ENCODE measurements at places on chromosomes 3 and 15.

DNA sequence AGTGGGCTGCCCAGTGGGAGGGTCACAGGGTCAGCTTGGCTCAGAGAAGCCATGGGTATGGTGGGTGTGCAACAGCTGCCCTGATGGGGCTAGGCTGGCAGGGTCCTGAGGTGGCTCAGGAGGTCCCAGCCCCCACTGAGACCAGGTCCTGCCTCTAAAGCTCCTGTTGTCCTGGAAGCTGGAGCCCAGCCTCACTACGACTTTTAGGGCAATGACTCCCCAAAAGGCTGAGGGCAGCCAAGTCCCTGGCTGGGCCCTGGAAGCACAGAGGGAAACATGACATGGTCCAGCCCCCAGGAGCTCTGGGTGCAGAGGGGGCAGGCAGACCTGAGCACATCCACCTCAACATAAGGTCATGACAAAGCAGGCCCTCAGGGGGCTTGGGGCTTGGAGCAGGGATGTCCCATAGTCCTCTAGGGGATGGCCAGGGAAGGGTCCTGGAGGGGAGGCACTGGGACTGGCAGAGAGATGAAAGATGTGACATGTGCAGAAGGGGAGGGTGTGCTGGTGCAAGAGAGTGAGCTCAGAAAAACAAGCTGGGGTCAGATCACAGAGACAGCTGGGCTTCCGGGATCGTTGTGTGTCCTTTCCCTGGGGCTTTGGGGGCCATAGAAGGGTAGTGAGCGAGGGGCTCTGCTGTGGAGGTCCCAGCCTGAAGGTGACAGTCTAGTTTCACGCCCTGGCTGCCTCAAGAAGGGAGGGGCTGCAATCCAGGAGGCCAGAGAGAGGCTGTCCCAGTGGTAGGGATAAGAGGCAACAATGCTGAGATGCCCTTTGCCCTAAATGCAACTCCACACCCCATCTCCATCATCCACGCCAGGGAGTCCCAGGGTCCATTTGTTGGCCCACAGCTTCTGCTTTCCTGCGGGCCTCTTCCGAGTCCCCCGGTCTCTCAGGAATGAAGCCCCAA, 639 bp upstream of the ITIH3 start:
- no peak for DNase-seq

GRCh38 chr15:90004671-90005070, 3.5 kb downstream of the ZNF710 start:
- DNase-seq: no peak

GRCh38 chr15:69748131-69748530, 295.5 kb downstream of the RPLP1 start:
- no peak for DNase-seq

DNA sequence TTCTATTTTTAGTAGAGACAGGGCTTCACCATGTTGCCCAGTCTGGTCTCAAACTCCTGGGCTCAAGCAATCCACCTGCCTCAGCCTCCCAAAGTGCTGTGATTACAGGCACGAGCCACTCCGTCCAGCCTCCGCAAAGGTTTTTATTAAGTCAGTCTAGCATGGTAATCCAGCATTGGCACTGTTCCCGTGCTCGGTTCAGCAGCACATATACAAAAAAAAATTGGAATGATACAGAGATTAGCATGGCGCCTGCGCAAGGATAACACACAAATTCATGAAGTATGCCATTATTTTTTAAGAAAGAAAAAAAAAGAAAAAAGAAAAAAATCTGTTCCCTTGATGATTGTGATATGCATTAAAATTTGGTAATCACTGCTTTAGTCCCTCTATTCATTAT, 8.5 kb downstream of the CKMT1A start:
- DNase-seq: no peak

DNA sequence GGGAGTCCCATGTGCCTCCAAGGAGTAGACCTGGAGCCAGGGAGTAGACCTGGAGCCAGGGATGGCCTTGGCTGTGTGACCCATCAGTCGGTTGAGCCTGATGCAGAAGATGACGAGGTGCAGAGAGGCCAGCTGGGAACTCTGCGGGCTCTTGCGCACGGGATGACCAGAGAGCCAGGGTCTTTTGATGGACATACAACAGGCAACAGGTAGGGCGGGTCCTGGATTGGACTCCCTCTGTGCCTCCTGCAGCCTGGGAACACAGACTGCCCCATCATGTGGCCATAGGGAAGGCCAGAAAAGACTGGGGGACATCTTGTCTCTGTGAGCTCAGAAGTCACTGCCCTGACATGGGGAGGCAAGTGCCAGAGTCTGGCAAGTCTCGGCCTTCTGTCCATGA, 67.5 kb upstream of the RPL32 start:
- no peak for DNase-seq

- no peak for DNase-seq
These were observed 73.1 kb upstream of the TTC14 start for GRCh38 chr3:180528843-180529242.

DNA sequence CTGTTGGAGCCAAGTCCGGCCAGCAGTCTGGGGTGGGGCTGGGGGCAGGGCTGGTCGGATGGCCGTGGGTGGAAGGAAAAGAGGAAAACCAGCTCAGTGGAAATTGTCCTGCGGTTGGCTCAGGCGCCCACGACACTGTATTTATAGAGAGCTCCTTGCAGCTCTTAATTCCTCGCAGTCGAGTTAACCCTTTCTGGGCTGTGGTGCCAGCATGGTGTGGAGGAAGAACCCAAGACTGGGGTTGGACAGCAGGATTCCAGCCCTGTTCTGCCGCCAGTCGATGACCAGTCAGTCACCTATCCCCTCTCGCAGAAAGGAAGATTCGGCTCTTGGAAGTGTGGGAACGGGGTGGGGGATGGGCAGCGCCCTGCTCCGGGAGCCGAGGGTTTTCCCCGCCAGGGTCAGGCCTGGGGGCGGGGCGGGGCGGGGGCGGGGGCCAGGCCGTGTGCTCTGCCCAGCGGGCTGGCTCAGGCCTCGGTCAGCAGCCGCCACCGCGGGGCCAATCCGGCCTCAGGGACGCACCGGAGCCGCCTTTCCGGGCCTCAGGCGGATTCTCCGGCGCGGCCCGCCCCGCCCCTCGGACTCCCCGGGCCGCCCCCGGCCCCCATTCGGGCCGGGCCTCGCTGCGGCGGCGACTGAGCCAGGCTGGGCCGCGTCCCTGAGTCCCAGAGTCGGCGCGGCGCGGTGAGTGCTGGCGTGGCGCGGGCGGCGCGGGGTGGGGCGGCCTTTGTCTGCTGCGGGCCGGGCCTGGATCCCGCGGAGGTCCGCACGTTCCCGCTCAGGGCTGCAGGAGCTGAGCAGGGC, at the start of gene CD276:
TSS of gene CD276 (plus strand) at position 607 of the 804 bp plus-strand sequence. CDS start 15,257 bp downstream, outside the sequence.
- DNase-seq: no peak

DNA sequence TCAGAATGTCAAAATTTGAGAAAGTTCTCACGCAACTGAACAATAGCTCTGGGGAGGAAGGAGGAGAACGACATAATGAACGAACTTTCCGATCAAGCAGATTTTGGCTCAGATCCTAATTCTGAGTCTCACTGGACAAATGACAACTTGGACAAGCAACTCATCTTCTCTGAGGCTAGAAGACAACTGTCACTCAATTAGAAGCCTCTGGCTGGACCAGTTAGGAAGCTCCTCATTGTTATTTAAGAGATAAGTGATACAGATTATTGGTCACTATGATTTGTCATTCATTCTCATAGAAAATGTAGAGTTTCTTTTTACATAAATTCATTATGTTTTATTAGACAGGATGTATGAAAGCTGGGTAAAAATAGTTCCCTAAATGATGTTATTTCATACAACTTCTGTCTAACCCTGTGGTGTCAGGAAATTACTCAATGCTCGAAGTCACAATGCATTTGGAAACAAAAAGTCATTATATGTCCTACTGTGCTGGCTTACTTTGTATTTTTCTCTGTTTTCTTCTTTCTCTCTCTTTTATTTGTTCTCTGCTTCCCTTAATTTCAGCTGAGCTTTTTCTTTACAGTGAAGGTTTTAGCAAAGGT, 11.0 kb upstream of the C3orf49 start:
- no peak for DNase-seq

GRCh38 chr3:81938681-81939080, 177.2 kb upstream of the GBE1 start:
- DNase-seq: no peak

DNA sequence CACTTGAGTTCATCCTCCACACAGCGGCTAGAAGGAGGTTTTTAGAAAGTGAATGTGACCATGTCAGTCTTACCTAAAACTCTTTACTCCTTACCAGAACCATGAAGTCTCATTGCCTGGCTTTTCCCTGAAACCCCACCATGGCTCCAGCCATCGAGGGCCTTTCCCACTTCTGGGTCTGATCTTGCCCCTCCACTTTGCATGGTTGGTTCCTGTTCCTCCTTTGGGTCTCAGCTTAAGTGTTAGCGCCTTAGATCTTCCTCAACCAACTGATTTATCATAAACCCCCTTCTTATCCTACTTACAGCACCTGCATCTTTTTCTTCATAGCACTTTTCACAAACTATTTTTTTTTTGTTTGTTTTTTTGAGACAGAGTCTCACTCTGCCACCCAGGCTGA, 45.9 kb upstream of the ULK4 start:
- DNase-seq: no peak

DNA sequence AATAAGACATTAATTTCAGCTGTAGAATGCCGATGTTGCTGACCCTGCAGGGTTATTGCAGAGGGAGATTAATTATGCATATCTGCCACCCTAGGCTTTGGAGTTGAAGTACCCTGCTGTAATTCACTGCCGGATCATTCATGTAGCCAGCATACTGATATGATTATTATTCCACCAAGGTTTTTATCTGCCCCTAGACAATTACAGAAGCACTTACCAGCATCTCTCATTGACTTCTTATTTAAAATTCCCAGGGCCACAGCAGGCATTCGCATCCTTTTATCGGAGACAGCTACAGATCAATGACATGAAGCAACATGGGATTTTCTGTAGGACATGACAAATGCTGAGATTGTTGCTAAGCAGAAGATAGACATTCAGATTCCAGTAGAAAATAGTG, 31.3 kb downstream of the IL1RAP start:
- no peak for DNase-seq

GRCh38 chr15:49406352-49407118, 16.5 kb upstream of the FGF7 start:
- no peak for DNase-seq

DNA sequence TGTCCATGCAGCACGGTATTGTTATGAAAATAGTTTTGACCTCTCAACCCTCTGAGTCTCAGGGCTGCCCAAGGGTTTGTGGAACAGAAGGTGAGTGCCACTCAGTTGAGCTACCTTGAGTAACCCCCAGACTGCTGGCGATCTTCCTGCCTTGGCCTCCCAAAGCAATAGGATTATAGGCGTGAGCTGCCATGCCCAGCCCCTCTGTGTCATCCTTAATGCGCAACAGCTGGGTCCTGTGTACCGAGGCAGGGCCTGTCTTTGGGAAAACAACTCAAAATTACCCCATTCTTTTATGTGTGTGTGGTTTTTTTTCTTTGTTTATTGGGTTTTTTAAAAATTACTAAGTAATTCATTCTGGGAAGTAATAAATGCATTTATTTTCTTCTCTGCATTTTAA, 78.3 kb upstream of the TPM1 start:
- DNase-seq: no peak

- no peak for DNase-seq
These were observed 1384.0 kb downstream of the ZPLD1 start for GRCh38 chr3:103818800-103819199.

DNA sequence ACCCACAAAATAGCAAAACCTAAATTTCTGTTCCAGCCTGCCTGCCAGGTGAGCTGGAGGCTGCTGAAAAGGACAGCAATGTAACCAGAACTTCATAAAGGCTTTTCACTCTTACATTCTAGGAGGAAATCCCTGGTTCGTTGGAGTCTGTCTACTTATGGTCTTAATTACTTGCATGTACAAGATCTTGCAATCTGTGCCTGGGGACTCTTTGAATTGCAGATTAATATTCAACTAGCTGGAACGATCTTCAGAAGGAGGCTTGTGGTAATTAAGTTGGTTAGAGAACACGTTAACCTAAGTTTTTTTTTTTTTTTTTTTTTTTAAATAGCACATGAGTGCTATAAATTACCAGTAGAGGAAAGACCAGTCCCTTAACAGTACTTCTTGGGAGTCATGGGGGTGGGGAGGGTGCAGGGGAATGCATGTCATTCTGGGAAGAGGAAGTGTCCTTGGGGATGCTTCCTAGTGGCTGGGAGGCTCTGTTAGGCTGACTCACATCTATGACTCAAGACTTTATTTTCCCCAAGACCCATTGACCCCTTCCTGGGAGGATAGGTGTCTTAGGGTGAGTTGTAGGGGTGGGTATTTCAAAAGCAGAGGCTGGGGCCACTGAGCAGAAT, 139.8 kb downstream of the RAB11A start:
- DNase-seq: no peak

GRCh38 chr15:41987925-41988275, 15.5 kb upstream of the EHD4 start:
- no peak for DNase-seq

GRCh38 chr15:69578787-69579583, 126.4 kb downstream of the RPLP1 start:
- no peak for DNase-seq

GRCh38 chr3:118531816-118532215, 502.8 kb downstream of the IGSF11 start:
- DNase-seq: no peak

DNA sequence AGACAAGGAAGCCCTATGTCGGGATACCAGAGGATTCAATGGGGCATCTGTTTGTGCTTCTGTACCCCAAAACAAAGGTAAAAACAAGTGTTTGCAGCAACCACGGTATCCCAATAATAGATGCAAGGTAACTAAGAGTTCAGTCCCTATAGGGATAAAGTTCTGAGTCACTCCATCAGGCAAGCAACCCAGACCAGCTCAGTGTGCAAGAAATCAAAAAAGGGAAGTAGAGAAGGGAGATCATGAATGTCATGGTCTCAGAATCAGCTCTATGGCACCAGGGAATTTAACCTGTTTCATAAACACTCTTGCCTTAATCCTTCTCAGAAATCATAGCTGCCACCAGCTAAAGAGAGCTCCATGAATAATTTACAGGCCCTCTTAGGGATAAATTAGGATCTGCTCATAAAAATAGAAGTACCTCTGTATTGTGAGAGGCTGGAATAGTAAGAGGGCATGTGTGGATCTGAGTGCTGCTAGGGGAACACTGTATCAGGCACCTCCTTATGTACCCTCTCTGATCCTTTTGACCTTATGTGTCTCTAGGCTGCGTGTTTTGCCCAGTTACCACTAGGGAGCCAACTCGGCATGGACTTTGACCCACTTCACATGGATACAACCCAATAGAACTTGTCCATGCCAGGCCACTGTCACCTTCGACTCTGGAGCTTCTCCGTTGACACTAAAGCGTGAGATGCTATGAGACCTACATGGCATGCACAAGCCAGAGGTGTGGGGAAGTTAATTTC, 754.6 kb downstream of the AGBL1 start:
- DNase-seq: no peak

Measured in activated T-helper 1 cell treated with anti-CD3 and anti-CD28 coated beads, Interleukin-2, amount 50 U/mL, for 16 hours (primary cell).